ENCODE measurements at places on chromosomes 13 and 19.

GRCh38 chr19:1356508-1356865 is 27.2 kb upstream of the NDUFS7 start:
- DNase-seq: no peak

GRCh38 chr13:99991013-99991827 is 9.6 kb downstream of the ZIC2 start:
- DNase-seq: no peak

GRCh38 chr13:31887286-31887685 is 144.3 kb upstream of the FRY start:
- DNase-seq: no peak

- no peak for DNase-seq
Measured at GRCh38 chr19:54206030-54206830, 5.6 kb downstream of the RPS9 start.

DNA sequence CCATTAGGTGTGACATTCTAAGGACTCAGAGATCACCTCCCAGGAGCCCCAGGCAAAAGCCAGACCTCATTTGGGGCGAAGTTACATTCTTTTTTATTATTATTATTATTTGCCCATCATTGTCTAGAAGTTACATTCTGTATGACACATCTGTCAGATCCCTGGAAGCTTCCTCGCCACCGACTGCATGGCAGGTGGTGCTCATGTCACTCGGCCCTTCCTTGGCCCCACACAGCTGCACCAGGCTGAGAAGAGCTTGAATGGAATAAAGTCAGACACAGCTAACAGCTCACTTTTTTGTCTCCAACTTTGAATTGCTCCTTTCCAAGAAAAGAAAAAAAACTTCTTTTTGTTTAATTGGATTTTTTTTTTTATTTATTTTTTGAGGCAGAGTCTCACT is 41.4 kb upstream of the LDLR start:
- no peak for DNase-seq

DNA sequence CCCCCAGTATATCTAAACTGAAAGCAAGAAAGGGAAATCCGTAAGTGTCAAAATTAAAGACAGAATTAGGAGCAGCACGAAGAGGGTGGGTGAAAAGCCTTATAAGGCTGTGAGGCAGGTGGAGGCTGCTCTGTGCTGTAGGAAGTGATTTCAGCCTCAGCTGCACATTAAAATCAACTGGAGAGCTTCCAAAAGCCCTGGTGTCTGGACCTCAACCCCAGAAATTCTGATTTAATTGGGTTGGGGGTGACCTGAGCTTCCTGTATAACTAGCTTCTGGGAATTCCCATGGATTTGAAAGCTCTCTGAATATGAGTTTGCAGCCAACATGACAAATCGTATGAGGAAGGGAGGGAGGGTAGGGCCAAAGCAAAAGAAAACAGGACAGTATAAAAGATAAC is 242.4 kb upstream of the TMTC4 start:
- DNase-seq: no peak

GRCh38 chr13:31014456-31014855 is 82.0 kb downstream of the TEX26 start:
- no peak for DNase-seq

GRCh38 chr13:96141032-96141431 is 51.1 kb downstream of the HS6ST3 start:
- no peak for DNase-seq
